ENCODE measurements at places on chromosomes 7 and 10. TPM values are rescaled to one million over a fixed set of nuclear protein-coding genes. Genes with fewer than 3 reads are reported as not detected.
A peak's percentile ranks its signal among the peaks of the same experiment; 100 is the strongest.

CNNM2 gene
- total RNA-seq = 9.5 TPM

EPDR1 gene
- total RNA-seq = 62.4 TPM

COL17A1 gene
- 0.61 TPM for total RNA-seq

HNRNPA2B1 gene
- 201 TPM for total RNA-seq

GIGYF1 gene
- 26.1 TPM for total RNA-seq

KLF14 gene
- 0.22 TPM for total RNA-seq

TMEM196 gene
- total RNA-seq = 2.4 TPM

VIPR2 gene
- 6.0 TPM for total RNA-seq

- peak; percentile 70 for DNase-seq
Observed at GRCh38 chr10:76297780-76298281, 866.4 kb downstream of the LRMDA start.

DNA sequence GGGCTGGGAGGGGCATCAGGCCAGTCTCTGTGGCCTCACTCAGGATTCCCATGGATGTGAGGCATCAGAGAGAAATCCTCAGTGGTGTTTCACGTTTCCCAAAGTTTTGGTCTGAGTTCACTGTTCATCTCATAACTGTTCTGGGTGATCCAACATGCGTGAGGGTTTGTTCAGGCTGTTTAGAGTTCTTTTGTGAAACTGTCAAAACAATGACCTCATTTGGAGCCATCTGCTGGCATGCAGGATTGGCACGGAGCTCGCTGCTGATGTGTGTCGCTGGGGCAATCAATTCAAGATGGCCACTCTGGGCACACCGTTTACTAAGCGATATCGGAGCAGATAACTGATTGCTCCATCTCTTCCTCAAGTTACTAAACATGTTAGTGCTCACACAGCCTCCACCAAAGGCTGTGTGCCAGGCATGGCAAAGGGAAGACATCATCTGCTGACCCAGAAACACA, 365.6 kb downstream of the WDR11 start:
- DNase-seq = no peak

- no peak for DNase-seq
Observed at GRCh38 chr7:74470504-74470903, 16.8 kb downstream of the GTF2IRD1 start.

DNA sequence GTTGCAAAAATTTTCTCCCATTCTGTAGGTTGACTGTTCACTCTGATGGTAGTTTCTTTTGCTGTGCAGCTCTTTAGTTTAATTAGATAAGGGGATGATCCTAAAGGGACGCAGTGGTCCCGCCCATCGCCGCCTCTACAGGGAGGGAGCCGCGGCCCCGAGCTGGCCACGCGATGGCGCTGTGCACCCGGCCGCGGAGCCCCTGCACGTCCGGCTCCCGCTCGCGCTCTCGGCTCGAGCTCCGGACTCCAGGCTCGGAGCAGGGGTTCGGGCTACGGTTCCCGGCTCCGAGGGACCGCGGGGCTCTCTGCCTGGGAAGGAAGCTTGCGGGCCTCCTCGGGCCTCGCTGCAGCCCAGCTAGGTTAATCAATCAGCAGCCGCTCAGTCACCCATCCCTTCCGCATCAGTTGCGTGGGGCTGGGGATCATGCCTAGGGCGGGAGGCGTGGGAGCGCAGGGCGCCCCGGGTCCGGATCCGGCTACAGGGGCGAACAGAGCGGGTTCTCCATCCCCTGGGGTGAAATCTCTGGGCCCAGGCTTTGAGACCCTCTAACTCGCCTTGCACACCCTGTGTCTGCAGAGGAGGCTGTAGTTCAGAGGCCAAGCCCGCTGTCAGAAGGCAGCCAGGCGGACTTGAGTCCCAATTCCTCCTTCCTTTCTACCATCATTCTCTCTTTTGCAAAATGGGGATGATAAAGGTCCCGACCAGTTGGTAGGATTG, 97.9 kb downstream of the WDR11 start:
- peak; percentile 77 for DNase-seq

- DNase-seq = peak; percentile 75
Observed at GRCh38 chr10:2128991-2129390, 391.7 kb upstream of the ADARB2 start.

GRCh38 chr10:43226851-43227845, 39.7 kb downstream of the RASGEF1A start:
- no peak for DNase-seq

GRCh38 chr10:100208276-100208675, 21.1 kb downstream of the CHUK start:
- DNase-seq = no peak

DNA sequence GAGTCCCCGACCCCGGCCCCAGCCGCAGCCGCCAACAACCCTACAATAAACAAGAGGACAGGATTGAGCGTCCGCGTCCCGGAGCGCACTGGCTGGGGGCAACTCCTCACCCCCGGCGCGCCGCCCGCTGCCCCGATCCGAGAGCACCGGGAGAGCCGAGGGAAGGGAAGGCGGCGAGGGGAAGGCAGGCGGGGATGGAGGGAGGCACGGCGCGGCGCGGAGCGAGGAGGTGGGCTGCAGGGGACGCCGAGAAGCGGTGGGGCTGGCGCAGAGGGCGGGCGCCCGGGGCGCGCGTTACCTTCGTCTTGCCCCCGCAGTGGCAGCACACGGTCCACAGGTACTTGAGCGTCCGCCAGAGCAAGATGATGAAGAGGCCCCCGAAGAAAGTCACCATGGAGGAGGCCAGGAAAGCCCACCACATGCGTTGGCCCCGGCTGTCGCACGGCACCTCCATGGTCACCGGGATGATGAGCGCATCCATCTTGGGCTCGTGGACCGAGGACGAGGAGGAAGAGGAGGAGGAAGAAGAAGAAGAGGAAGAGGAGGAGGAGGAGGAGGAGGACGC, 559 bp downstream of the KCNMA1 start:
- no peak for DNase-seq

DNA sequence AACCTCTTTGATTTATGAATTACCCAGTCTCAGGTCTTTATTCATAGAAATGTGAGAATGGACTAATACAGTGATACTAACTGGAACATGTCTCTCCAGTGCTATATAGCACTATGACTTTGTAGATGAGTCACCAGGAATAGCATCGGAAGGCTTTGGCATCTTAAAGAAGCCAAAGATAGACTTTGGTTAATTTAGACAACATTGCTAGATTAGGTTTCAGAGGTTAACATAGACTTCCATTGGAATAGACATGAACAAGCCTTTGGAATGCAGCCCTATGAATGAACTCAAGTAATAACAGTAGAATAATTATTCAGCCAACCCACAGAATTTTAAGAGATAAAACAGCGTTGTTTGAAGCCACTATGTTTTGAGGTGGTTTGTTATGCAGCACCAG, 169.2 kb downstream of the HGF start:
- DNase-seq = no peak

- peak; percentile 33 for DNase-seq
Observed at GRCh38 chr7:12769444-12769843, 82.0 kb downstream of the ARL4A start.

DNA sequence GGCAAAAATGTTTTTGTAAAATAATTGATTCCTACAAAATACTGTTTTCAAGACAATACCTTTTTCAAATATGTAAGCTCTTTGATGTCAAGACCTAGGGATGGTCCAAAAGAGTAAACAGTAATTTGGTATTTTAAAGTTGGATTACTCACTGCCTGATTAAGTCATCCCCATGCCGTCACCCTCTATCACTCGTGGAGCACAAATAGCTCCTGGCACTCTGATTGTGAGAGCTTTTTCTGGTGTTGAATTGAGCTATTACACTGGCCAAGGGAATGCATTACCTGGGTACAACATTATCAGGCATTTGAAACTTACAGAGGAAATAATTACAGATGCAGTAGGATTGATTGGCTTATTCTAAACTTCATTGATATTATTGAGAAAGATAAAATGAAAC, 231.9 kb upstream of the GRM3 start:
- DNase-seq = no peak

GRCh38 chr10:3249307-3249889, 76.8 kb upstream of the PITRM1 start:
- DNase-seq = no peak

DNA sequence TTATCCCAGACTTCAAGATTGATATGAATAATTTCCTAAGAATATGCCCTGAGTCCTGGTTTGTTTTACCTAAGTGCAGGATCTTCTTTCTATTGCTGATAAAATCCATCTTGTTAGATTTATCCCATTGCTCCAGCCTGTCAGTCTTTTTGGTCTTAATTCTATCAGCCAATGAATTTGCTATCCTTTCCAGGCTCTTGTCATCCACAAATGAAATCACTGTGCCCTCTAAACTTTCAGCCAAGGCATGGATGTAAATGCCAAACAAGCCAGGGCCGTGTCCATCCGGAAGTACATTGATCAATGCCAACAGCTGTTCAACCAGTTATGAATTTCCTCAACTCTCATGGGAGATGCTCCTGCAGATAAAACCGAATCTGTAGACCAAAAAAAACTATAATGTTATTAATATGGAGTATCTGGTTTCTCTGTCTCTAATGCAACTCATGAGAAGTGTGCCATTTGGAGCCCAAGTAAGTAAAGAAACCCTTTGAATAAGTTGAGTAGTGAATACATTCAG, 40.0 kb downstream of the NPY start:
- DNase-seq = no peak

DNA sequence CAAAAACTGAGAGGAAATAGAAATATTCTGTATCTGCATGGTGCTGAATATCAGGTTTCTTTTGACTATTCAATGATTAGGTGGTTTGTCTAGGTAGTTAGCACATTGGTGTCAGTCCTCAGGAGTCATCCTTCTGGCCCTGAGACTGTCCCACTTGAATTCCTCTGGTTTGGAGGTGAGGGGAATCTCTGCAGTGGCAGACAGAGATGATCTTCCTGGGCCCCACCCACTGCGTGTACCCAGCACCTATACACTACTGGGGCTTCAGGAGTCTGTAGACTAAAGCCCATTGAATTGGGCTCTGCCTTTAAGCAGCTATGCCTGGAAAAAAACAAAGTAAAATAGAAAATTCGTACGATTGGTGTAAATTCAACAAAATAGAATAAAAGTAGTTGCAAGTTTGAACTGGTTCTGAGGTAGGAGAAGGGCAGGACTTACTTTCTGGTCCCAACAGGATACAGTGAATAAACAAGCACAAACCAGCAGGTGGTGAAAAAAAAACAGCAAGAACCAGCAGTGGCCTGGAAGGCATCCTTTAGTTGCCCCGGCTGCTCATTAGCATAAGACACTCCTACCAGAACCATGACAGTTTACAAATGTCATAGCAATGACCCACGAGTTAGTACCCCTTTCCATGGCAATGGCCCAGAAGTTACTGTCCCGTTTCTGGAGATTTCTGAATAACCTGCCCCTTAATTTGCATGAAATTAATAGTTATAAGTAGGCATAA, 1.7 kb downstream of the LIPM start:
- DNase-seq = no peak

- DNase-seq = no peak
Observed at GRCh38 chr7:16803881-16804673, 722 bp downstream of the AGR2 start.

DNA sequence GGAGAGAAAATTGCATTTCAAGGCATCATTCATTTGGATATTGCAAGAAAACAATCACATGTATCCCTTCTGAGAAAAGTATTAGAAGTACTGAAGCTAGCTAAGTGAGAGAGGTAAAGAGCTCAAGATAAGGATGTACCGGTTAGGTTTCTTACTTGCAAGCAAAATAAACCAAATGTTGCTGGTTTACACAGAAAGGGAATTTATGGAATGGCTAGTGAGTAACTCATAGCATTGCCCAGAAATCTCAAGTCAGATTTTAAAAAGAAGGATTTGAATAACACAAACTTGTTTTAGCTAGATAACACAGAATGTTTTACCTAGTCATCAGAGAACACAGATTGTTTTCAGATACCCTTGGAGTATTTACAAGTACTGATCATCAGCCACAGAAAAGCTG, 30.6 kb downstream of the KLHL7 start:
- DNase-seq = no peak

GRCh38 chr10:86836044-86836443, 79.6 kb downstream of the BMPR1A start:
- DNase-seq = no peak

- DNase-seq = no peak
Observed at GRCh38 chr10:89518108-89518507, 17.3 kb downstream of the SLC16A12 start.

- no peak for DNase-seq
Observed at GRCh38 chr7:111089822-111090426, 1.0 kb upstream of the LRRN3 start.

GRCh38 chr7:110573862-110574528, 516.9 kb upstream of the LRRN3 start:
- DNase-seq = no peak
